ENCODE measurements at places on chromosomes 4 and X.
A peak's percentile ranks its signal among the peaks of the same experiment; 100 is the strongest.

DNA sequence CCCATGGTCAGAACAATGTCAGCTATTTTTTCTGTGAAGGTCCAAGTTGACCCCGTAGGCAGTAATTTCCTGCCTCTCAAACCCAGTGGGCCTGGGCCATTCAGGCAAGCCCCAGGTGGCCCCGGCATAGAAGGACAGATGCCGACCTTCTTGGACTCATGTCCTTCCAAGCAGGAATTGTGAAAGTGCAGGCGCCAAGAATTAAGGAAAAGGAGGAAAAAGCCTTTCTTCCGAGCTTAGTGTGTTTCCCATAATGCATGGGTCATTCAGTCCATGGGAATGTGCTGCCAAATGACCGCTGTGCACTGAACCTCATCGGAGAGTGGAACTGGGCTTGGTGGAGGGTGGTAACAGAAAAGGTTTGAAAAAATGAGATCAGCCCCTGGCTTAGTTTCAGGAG is 196.5 kb upstream of the HS3ST1 start:
- DNase-seq = no peak

DNA sequence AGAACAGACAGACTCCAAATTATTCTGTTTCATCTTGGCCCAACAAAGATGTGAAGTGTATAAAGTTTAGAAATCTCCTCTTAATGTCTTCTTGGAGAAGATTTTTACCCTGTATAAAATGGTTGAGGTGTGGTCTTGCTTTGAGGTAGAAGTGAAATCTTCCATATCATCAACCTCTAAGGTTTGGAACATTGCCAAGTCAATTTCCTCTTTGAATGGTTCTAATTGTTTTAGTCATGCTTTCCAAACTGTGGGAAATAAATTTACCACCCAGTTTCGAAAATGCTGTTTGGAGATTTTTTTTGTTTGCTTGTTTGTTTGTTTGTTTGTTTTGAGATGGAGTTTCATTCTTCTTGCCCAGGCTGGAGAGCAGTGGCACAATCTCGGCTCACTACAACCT is 174.1 kb upstream of the ADAMTS3 start:
- DNase-seq = no peak

DNA sequence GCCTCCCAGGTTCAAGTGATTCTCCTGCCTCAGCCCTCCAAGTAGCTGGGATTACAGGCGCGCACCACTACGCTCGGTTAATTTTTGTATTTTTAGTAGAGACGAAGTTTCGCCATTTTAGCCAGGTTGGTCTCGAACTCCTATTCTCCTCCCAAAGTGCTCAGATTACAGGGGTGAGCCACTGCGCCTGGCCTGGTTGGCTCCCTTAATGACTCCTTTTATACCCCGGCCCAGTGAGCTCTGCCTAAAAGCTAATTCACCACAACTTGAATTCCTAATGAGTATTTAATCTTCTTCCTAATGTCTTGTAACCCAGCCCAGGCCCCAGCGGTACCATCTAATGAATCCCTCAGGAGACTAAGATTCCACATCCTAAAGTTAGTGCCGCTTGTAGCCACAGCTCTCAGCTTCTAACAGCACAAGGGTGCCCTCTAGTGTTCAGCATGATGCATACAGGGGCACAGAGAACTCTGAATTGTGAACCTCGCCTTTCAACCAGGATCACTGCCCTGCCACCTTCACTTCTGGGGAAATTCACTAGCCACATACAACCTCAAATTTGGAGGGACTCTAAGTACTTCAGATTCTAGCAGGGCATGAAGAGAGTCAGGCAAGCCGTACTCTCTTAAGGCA is 89.5 kb downstream of the OR13H1 start:
- DNase-seq = peak; percentile 52

DNA sequence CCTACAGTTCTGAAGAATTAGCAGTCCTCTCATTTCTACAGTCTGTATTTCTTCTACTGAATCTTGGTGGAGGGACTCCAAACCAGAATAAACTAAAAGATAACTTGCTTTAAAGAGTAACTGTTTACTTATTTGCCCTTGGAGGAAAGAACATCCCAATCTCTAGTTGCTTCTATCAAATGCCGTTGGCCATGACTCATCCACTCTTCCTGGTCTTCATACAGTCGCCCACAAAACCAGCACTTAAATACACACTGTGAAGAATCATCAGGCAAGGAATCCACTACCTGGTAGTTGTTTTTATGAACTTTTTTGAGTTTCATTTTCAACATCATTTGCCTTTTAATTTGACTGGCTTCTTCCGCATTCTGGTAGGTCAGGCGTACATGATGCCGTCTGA is 14.2 kb downstream of the ZNF518B start:
- no peak for DNase-seq
